ENCODE measurements at places on chromosomes 3 and 15.

DNA sequence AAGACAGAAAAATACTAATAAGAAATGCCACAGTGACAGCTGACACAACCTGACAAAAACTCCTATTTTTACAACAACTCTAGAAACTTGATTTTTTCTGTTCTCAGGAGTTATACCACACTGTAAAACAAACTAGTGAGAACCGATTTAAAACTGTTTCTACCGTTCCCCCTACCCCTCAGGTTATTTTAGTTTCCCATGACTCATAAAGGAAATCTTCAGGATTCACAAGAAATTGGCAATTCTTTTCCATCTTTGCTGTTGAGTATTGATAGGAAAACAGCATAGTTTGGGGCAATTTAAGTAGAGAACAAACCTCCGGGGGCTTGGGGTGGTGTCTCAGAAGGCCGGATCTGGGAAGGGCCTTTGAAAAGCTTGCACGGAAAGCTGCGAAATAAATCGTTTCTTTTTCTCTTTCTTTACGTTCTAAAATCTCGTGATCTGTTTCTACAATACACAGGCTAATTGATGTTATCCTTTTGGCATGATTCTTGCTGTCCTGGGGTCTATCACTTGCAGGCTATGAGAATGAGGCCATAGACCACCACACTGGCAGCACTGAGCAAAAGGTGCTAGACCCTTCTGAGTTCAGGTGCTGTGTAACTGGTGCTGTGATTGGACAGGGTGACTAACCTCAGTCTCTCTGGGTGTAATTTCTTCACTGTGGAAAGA lies 89.3 kb downstream of the LPP start:
- DNase-seq: no peak

- DNase-seq: no peak
Observed at GRCh38 chr3:29279806-29280205, 1.1 kb upstream of the RBMS3 start.

- no peak for DNase-seq
Observed at GRCh38 chr15:53072077-53072476, 281.9 kb upstream of the ONECUT1 start.

GRCh38 chr3:8279476-8279875 lies 222.1 kb upstream of the LMCD1 start:
- no peak for DNase-seq

GRCh38 chr15:23472678-23473077 lies 25.6 kb upstream of the GOLGA6L2 start:
- no peak for DNase-seq

- no peak for DNase-seq
Observed at GRCh38 chr15:64870353-64870752, 28.6 kb downstream of the PLEKHO2 start.

DNA sequence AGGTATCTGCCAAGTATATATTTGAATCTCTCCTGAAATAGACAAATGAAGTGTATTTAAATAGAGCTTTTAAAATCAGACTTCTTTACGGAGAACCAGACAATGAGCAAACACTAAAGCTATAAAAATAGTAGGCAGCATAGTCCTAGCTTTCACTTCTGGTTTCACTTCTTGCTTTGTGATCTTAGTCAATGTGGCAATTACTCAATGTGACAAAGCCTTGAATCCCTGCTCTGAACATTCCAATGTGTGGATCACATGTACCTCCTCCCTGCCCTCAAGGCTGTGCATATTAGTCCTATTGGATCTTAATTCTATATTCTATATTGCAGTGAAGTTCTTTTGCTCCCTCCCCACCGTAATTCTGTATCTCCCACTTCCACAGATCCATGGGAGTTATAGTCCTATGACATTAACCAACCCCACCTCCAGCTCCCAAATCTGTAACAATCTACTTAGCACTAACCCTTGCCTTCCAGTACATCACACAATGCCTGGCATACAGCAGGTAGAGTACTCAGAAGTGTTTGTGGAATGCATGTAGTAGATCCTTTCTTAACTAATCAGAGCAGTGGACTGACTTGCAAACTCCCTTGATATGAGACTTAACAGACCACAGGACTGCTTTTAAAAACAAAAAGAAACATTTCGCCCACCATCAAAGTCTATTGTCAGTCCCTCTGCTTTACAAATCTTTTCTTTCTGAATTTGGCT lies 24.3 kb upstream of the CP start:
- no peak for DNase-seq

- no peak for DNase-seq
Observed at GRCh38 chr3:135175728-135176277, 380.7 kb downstream of the EPHB1 start.

DNA sequence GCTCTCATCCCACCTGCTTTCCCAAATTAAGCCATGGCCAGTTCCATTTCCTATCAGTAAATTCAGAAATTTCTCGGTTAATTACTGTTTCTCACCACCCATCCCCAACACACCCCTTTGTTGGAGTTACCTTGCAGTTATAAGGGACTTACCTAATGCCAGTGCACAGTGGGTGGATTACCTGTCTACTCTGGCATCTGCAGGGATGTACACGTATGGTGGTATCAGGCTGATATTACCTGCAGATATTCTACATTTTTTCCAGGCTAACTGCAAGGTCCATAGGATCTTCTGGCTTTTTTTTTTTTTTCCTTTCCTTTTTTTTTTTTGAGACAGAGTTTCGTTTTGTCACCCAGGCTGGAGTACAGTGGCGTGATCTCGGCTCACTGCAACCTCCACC lies 7.9 kb upstream of the MRAS start:
- DNase-seq: no peak

GRCh38 chr15:59819092-59819491 lies 130.0 kb upstream of the BNIP2 start:
- DNase-seq: no peak

DNA sequence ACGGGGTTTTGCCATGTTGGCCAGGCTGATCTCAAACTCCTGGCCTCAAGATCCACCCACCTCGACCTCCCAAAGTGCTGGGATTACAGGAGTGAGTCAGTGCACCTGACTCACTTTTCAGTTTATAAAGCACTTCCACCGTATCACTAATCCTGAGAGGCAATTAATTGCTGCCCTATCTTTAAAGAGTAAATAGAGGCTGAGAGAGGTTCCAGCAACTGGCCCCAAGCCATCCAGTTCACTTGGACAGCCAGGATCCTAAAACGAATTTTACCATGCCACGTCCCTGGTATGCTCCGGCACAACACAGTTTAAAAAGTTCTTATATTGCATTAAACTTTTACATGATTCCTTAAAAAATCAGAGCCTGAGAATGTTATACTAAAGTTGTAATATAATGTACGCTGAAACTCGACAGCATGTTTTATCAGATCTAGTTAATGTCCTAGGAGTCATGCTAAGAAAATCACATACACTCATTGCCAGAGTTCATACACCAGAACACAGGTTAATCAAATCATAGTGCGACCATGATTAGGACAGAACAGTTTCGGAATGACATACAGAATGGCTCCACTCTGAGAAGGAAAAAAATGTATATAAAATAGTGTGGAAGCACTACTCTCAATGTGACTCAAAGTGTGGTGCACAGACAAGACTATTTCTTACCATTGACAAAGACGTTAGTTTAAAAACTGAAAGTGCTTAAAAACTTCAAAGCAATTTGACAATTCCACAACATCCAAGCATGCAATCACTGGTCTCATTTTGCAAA lies 125.4 kb downstream of the ULK4 start:
- DNase-seq: no peak

DNA sequence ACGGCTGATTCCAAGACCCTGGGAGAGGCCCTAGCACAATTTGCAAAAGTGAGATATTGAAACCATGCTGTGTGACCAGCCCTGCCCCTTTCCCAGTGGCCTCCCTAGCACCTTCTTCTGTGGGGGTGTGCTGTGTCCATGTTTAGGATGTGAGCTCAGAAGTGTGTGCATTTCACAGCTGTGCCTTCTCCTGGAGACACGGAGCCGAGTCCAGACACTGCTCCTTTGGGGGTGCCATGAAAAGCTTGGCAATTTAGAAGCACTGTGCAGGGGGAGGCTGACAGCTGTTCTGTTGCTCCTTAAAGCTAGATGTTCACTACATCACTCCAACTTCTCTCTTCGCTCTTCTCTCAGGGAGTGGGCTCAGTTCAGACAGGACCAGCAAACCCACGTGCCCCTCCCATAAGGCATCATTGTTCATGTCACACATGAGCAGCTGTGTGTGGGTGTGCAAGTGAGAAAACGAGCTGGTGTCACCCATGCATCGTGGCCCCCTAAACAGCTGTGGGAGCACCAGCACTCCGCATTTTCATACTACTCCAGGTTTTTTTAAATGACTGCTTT lies 492.6 kb downstream of the GABRG3 start:
- DNase-seq: no peak

- DNase-seq: no peak
Observed at GRCh38 chr15:60509470-60509869, 30.5 kb upstream of the ICE2 start.

DNA sequence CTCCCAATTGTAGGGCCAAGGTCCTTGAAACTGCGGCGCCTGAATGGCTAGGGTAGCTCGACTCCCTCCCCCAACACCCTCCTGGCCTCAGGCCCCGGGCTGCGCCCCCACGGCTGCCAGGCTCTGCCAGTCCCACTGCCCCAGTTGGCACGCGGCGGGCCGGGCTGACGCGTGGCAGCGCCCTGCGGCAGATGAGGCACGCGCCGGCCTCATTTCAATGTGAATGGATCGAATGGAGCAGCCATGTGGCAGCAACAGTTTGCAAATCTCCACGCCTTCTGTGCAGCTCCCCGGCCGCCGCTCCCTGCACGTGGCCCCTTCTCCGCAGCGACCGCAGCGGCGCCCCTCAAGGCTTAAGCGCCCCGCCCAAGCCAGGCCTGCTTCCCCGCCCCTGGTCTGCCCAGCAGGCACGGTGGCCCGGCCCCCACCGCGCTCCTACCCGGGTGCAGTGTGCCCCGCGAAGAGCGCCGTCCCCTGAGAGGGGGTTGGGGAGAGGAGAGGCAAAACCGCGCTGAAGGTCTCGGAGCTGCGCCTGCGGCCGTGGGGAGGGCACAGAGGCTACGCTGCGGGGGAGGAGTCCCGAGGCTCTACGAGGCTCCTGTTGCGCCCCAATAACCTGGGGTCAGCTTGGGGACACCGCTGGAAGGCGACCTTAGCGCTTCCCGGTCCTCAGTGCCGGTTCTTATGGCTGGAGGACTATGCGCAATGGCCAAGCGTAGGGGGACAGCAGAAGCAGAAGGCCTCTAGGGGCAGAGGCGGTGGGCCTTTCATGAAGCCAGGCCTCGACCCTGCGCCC lies 3.1 kb upstream of the DLL4 start:
- DNase-seq: no peak

DNA sequence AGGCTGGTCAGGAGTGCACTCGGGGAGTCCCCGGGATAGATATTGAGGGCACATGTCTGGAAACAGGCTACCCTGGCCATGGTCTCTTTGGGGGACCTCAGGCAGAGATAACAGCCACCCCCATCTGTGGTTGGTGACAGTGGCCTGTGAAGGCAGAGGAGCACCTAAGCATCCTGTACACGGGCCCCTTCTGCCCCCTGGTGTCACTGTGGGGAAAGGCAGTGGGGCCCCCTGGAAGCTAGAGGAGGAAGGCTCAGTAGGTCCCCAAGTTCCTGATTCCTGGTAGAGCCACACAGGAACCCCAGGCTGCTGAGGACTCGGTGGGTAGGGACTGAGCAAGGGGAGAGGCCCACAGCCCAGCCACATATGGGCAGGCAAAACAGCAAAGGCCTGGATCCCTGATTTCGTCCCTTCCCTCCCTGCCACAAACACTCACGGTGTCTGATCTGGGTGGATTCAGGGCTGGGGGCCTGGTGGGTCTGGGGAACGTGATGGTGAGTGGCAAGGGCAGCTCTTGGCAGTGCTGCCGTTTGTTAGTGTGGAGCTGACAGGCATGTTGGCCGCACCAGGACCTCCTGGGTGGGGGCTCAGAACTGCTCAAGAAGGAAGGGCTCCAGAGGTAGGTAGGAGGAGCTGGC lies 14.1 kb upstream of the CXCR6 start:
- no peak for DNase-seq

GRCh38 chr15:28936081-28936480 lies 50.3 kb downstream of the APBA2 start:
- no peak for DNase-seq

- no peak for DNase-seq
Observed at GRCh38 chr3:142628801-142629200, 32.6 kb downstream of the PLS1 start.

- DNase-seq: peak; percentile 68
Observed at GRCh38 chr3:69012100-69012799, 1.2 kb downstream of the EOGT start.

DNA sequence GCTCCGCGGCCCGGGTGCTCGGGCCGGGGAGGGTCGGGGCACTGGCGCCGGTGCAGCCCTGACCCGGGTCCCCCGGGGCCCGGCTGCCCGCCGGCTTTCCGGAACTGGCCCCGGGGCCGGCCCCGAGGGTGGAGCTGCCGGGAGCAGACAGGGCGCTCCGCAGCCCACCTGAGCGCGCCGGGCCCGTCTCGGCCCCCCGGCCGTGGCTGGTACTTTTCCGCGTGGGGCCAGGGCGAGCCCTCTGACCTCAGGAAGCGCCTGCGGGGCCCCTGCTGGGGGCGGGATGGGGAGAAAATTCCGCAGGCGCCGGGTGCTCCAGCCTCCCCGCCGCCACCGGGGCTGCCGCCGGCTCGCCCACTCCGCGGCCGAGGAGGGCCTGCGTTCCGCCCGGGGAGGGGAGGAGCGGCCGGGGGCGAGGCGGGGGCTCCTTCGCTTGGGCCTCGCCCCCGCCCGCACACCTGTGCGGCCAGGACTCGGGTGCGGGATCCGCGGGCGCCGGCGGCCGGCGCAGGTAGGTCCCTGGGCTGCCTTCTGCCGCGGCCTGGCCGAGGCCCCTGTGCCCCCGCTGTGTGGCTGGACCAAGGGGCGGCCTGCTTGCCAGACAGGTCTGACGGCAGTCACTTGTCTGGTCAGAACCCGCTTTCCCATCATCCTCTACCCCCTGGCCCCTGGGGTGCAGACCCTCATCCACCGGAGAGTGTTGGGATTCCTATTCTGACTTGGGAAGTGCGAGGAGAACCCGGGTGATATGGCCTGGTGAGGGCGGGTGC lies 3.5 kb downstream of the FURIN start:
- DNase-seq: no peak

GRCh38 chr3:51983578-51984268 lies 388 bp downstream of the ACY1 start:
- DNase-seq: no peak

DNA sequence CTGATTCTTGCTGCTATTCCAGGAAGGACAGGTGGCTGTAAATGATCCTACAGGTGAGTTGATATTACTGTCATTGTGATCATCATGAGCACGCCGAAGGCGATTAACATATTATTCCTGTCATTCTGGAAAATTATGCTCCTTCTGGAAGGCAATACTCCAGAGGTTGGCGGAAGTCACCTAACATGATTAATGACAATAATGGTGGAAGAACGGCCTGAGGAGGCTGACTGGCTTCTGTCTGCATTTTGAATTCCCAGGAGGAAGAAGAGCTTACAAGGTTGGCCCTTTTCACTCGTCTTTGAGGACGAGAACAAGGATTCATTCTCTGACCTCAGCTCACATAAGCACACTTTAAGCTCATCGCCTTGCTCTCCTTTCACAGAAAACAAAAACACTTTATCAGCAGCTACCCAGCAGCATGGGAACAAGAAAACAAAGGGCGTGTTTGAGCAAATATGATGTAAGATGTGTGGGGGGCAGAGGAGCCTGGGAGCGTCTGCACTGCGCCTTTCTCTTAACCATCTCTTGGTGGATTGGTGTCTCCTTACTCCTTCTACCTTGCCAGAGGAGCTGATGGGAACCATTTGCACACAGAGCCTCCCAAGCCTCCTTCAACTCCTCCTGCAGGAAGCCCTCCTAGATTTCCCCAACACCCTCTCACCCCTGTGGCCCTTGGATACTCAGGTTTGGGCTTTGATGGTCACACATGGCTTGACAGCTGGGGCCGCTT lies 23.0 kb downstream of the ACSBG1 start:
- peak; percentile 22 for DNase-seq

All from left forelimb (tissue), 1 donor.